ENCODE measurements at places on chromosomes 3 and 15. TPM values are rescaled to one million over a fixed set of nuclear protein-coding genes. Genes with fewer than 3 reads are reported as not detected.
A peak's percentile ranks its signal among the peaks of the same experiment; 100 is the strongest.

- DNase-seq, result no peak
These were observed 237.6 kb upstream of the SETMAR start for GRCh38 chr3:4065554-4065953.

- DNase-seq, result no peak
These were observed 191.1 kb downstream of the KLF13 start for GRCh38 chr15:31517711-31518110.

GRCh38 chr15:27576576-27576975 lies 522.5 kb downstream of the OCA2 start:
- DNase-seq, result no peak

DNA sequence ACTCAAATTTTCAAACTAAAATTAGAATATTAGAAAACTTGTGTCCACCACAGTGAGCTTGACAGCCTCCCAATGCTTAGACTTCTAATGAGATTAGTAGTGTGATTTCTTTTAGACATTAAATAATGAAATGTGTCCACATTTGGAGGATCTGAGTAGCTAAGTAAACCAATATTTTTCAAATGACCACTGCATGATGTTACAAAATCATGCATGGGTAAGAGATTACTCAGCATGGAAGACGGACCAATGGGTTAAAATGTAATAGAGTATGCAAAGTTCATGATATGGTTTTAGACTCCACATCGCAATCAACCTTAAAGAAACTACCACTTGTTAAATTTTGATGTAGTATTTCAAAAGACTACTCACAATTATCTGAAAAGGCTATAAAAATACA lies 130.6 kb downstream of the IMPG2 start:
- DNase-seq, result no peak

DNA sequence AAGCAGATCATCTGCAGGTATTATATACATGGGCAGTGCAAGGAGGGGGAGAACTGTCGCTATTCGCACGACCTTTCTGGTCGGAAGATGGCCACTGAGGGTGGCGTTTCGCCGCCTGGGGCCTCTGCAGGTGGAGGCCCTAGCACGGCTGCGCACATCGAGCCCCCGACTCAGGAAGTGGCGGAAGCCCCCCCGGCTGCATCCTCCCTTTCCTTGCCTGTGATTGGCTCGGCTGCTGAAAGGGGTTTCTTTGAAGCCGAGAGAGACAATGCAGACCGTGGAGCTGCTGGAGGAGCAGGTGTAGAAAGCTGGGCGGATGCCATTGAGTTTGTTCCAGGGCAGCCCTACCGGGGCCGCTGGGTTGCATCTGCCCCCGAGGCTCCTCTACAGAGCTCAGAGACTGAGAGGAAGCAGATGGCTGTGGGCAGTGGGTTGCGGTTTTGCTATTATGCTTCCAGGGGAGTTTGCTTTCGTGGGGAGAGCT lies 639 bp downstream of the MKRN3 start:
- DNase-seq, result no peak

- DNase-seq, result peak; percentile 12
These were observed 179.4 kb upstream of the CGNL1 start for GRCh38 chr15:57196865-57197264.

GRCh38 chr3:90011131-90011530 lies 903.7 kb downstream of the EPHA3 start:
- DNase-seq, result no peak

DNA sequence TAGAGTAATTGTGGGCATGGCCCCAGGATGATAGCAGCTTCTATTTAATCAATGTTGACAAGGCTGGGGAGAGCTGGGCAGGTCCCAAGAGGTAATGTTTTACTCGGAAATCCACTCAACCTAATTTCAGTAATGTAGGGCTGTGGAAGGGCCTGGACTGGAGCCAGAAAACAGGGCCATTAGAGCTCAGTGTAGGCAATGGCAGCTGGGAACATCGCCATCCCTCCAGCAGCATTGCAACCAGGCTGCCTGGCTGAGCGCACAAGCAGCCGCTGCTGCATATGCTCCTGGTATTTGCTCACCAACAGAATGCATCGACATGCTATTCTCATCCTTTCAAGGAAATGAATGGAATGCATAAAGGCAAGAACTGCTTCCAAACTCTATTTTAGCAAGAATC lies 90.0 kb downstream of the GAP43 start:
- DNase-seq, result no peak

GRCh38 chr15:66702787-66703539 lies 927 bp downstream of the SMAD6 start:
- no peak for DNase-seq

GRCh38 chr15:79002581-79002980 lies 57.7 kb upstream of the CTSH start:
- DNase-seq, result no peak

- no peak for DNase-seq
These were observed 140.7 kb downstream of the FHIT start for GRCh38 chr3:61110576-61110975.

GRCh38 chr3:6222069-6222468 lies 638.8 kb upstream of the GRM7 start:
- no peak for DNase-seq

DNA sequence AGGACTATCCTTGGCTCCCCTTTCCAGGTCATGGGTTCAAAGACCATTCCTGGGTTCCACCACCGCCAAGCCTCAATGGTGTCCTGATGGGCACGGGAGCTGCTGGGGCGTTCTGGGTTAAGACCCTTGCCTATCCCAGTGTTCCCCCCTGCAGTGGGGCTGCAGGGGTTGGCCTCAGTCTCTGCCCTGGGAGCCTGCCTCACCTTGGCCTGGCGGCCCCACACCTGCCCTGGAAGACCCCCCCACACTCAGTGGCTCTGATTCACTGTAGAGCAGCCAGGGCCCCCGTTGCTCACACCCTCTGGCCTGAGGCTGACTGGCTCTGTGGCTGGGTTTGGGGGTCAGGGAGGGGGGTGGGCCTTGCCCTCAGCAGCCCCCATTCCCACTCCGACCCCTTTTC lies 22.0 kb downstream of the C15orf39 start:
- no peak for DNase-seq

DNA sequence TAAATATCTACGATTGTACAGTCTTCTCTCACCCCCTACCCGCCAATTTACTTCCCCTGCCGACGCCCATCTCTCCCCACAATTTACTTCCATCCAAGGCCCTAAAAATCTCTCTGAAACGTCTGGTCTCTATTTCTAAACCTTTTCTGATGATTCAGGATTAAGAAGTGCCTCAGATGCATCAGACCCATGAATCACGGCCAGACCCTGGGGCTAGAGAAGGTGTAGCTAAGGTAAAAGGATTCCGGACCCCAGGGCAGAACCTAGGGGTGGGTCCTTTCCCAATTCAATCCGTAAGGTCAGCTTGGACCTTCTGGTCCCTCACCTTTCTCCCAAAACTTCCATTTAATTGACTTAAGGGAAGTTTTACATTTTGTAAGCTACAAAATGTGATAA lies 46.4 kb downstream of the LRIG1 start:
- DNase-seq, result no peak

- no peak for DNase-seq
These were observed 55.2 kb upstream of the SSR3 start for GRCh38 chr3:156610154-156610553.

DNA sequence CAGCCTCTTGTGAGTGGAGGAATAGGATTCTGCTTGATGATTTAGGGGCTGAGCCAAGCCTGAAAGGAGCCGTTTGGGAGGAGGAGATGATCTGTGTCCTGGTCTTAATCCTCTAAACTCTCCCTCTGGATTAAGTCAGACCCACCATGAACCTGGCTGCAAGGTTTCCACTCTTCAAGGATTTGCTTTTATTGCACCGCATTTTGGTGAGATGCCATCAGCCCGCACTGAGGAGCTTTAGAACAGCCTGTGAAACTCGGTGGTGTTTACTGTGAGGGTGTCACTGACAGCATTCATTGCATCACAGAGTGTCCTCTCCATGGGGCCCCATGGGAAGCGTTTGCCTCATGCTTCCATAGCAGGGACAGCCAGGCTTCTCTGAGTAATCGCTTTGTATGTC lies 59.2 kb downstream of the EPHB1 start:
- no peak for DNase-seq

GRCh38 chr15:80531388-80531787 lies 127.2 kb downstream of the ARNT2 start:
- DNase-seq, result no peak

DNA sequence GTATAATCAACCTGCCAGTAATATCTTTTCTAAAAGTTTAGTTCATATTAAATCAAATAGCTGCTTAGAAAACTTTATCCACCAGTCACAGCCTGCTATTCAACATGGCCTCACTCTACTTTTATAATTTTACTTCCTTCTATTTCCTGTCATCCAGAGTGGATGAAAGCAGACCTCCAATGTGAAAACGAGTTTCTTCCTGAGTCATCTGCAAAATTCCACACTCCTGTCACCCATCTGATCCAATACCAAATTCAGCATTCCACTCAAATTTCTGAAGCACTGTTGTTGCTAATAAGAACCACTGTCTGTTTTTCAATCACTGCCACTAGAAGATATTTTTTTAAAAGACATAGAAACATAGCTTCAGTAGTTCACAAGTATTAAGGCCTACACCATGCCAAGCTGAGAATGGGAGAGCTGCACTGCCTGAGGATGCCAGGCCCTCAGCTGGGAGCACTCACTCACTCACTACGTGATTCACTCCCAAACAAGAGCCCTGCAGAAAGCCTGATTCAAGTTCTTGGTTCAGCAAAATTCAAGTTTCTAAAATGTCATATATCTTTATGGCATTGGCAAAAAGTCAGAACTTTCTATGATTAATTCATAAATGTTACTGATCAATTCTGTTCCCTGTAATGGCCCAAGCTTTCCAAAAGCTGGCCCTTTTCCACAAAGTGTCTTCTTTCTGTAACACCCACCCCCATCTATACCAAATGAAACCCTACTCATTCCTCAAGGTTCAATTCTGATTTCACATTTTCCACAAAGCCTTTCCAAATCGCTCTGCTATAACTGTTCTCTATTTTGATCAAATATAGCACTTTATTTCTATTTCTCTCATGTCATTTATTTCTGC lies 82.9 kb downstream of the FSIP1 start:
- no peak for DNase-seq

DNA sequence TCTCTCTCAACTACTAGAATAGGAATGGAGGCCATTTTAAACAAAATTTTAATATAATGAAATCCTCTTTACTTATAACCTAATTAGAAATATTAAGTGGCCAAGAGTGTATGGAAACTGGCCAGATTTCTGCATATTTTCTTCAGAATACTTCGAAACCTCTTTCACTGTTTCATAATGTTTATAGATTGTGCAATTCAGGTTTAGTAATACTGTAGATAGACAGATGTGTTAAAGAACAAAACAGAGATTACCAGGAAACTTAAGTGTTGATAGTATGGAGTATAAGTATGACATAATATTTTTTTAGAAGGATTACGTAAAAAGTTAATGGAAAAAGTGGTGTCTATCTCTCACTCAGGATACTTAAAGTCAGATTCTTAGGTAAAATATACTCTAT lies 4.7 kb downstream of the ABHD5 start:
- peak; percentile 61 for DNase-seq

GRCh38 chr3:118641608-118642007 lies 393.0 kb downstream of the IGSF11 start:
- DNase-seq, result no peak

DNA sequence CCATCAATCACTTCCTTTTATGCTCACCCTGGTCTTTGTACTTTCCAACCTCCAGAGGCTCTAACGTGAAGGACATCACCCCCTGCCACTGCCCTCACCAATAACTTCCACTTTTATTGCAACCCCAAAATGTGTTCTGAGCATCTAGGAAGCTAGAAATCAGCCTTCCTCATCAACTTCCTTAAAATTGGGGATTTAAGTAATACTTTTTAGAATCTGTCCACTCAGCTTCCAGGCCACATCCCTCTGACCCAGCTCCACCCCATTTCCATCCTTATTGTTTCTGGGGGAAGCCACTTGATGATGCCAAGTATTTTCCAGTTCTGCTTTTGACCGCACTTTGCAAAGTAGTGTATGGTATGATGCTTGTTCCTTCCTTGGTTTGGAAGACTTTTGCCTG lies 73.5 kb upstream of the XCR1 start:
- no peak for DNase-seq

DNA sequence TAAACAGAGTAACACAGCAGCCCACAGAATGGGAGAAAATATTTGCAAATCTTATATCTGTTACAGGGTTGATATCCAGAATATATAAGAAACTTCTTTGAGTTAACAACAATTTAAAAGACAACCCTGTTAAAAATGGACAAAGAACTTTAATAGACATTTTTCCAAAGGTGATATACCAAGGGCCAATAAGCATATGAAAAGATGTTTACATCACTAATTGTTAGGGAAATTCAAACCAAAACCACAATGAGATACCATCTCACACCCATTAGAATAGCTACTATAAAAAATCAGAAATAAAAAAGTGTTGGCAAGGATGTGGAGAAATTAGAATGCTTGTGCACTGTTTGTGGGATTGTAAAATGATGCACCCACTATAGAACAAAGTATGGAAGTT lies 110.8 kb downstream of the SPATA16 start:
- no peak for DNase-seq

GRCh38 chr3:78287085-78287484 lies 1247.2 kb downstream of the ROBO2 start:
- DNase-seq, result no peak

DNA sequence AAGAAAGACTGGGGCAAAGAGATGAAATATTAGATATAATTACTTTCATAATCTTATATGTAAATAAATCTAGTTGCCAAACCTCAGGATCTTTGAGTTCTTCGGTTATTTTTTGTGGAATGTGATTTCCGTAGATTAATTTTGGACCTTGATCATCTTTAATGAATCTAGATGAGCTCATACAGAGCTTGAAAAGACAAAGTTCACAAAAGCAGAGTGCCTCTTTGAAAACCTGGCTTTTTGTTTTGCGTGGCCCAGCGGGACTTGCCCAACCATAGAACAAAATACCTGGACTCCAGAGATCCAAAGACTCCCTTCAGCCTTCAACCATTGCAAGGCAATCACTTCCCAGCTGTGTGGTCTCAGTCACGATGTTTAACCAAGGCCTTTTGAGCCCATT lies 54.8 kb upstream of the CHST2 start:
- DNase-seq, result no peak

DNA sequence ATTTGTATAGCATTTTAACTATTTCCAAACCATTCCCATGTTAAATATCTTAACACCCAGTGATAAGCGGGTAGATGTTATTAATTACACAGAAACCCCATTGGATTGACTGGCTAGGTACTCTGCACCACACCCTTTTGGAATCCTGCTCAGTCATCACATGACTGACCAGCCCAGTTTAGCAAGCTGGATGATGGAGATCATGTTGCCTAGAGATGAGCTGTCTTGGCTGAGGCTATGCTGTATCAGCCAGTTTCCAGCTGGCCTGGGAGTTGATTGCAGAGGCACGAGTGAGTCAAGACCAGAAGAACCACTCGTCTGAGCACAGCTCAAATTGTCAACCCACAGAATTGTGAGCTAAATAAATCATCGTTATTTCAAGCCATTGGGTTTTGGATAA lies 124.6 kb downstream of the ZNF621 start:
- peak; percentile 71 for DNase-seq

Gene GOLGA8Q
- 0.83 TPM for total RNA-seq

Gene NPAP1
- total RNA-seq, result not detected

Gene ISG20
- 1.0 TPM for total RNA-seq

Gene EPHA6
- total RNA-seq, result not detected

Gene IL17RD
- 40.2 TPM for total RNA-seq

Gene CRYGS
- 3.6 TPM for total RNA-seq

Gene TTC21A
- total RNA-seq, result 5.2 TPM

Gene CCDC32
- total RNA-seq, result 25.8 TPM

Gene NR1I2
- not detected for total RNA-seq

Gene CAND2
- 0.42 TPM for total RNA-seq

Gene CA12
- total RNA-seq, result 174 TPM

Gene ZNF385D
- 3.2 TPM for total RNA-seq

Gene GATA2
- not detected for total RNA-seq

Gene ANKUB1
- total RNA-seq, result not detected

All from mammary epithelial cell (primary cell).